ENCODE measurements at places on chromosomes 2 and 18. TPM values are rescaled to one million over a fixed set of nuclear protein-coding genes. Genes with fewer than 3 reads are reported as not detected.

Gene STON1
- total RNA-seq, result 14.5 TPM

Gene MARCHF4
- total RNA-seq, result 10.8 TPM

Gene PTPRN
- total RNA-seq, result 67.6 TPM

Gene CXCR1
- total RNA-seq, result not detected

Gene CIDEA
- not detected for total RNA-seq

Gene AKAIN1
- not detected for total RNA-seq

All from smooth muscle cell of the umbilical artery (primary cell).